ENCODE measurements at places on chromosomes 4 and X.

GRCh38 chr4:52932591-52933470 is 70.7 kb downstream of the RASL11B start:
- no peak for DNase-seq

DNA sequence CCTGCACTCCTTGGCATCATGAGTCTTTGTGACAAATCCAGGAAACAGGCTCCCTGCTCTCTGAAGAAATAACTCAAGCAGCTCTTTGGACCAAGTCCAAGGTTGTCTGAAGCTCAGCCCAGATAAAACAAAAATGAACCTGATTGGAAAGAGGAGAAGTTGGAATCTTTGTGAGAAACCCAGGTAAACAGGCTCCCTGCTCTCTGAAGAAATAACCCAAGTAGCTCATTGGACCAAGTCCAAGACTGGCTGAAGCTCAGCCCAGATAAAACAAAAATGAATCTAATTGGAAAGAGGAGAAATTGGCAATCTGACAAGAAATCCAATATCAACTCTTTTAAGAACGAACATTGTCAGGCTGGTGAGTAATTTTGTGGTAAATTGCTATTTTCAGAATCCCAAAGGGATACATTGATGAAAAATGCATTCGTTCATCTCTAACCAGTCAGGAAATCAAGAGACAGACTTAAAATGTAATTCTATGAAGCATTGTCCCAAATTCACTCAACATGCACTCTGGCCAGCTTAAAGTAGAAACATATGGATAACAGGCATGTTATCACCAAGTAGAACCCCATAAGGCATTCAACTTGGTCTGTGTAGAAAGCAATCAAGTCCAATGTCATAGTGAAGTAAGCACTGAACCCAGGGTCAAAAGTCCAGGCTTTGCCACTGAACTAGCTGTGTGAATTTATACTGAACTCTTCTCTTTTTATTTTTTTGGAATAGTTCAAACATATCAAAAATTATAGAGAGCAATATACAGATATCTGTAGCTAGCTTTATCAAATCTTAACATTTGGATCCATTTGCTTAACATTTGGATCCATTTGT is 16.8 kb upstream of the NFXL1 start:
- no peak for DNase-seq

DNA sequence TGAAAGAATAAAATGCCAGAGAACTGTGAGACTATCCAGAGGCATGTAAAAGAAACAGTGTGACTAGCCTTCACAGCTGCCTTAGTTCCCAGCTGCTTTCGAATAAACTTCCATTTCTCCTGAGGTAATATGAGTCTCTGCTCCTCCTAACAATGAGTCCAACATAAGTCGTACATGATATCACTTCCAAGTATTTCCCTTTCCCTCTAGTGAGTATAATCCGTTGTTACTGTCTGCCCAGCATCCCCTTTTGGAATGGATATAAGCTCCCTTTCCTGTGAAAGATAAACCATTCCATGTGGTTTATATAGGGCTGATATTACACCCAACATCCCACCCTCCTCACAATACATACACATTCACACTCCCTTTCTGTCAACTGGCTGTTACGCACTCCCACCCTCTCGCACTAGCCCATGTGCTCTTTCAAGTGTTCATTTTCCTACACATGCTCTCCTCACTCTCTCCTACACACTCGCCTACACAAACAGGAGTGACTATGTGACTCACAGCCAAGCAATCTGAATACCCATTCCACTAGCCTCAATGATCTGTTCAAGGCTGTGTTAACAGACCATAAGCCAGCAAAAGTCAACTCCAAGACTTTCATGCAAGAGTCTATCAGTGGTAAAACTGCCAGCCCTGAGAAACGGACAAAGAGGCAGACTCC is 5.0 kb downstream of the NAF1 start:
- no peak for DNase-seq

DNA sequence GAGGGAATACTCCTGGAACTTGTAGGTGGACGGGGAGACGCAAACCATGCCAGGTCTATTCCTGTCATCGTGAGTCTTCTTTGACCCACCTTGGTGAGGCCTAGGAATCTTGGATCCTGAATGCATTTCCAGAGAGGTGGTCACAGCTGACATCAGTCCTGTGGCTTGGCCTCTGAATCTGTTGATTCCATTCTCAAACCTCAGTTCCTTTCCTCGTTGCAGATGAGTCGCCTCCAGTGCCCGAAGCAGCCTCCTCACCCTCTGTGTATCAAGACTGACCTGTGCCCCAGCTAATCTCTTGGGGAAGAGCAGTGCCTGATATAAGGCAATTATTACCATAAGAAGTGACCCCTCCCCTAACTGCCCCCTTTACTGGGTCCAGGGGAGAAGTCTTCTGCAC is 118.1 kb downstream of the SMIM20 start:
- no peak for DNase-seq

DNA sequence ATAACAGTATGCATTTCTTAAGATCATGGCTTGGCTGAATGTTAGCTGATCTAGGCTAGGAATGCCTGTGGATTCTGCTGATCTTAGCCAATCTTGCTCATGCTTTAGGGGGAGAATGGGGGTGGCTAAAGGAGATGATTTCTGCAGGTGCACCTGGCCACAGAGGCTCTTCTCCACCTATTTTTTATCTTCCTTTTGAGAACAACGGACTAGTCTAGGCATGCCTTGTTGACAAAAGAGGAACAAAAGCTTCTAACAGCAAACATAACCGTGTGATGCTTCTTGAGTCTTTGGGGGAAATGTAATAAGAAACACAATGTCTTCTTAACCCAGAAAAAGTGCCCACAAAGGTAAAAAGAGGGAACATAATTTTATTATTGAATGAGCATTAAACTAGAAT is 743.5 kb downstream of the ARAP2 start:
- no peak for DNase-seq
